ENCODE measurements at places on chromosomes 2 and 18.

GRCh38 chr2:10094271-10094814 is 14.1 kb upstream of the CYS1 start:
- no peak for DNase-seq

DNA sequence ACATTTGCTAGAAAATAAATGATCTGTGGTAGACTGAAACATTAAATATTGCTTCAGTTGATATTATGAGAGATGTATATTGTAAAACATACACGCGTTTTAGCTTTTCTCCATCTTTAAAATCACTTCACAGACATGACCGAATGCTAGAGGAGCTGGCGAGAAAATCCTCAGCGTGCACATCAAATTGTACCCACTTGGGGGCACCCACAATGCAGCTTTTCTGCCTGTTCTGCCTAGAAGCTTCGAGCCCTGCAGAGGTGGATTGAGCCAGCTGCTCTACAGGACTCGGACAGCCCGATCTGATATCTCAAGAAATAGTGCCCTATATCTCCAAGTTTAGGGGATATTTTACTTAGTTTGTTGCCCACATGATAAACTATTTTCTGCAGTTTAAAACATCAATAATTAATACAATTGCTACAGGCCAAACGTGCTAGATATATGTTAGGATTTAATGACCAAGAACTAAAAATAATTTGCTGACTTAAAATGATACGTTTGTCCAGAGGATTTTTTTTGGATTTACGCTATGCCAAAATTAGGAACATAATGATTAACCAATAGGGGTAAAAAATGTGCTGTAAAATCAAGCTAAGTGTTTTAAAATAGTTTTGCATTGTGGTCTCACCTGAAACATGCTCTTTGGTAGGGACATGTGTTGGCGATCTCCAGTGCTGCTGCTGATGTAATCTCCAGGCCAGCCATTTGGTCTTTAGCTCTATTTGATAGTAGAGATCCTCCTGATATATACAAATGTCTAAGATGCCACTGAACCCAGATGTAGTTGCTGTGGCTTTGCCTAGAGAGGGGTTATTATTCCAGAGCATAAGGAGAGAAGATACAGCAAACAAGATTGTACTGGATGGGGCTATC is 22.3 kb upstream of the ATP5MC3 start:
- DNase-seq: peak; percentile 27

DNA sequence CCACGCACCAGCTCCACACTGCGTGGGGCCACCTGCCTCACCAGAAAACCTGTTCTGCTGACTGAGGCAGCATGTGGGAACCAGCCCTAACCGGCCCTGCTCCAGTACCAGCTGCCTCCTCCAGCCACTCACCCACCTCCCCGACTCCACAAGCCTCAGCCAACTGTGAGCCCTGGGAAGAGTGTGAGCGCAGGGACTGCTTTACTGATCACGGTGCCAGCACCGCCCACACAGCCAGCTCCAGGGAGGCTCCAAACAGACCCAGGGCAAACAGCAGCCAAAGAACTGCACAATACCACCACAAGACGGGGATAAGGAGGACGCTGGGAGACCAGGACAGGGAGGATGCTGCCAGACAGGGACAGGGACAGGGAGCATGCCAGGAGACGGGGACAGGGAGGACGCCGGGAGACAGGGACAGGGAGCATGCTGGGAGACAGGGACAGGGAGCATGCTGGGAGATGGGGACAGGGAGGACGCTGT is 28.4 kb downstream of the EIPR1 start:
- no peak for DNase-seq

- DNase-seq: no peak
Observed at GRCh38 chr2:162266460-162266760, 23.2 kb upstream of the FAP start.

- no peak for DNase-seq
Observed at GRCh38 chr2:202609381-202610145, 25.2 kb upstream of the FAM117B start.

DNA sequence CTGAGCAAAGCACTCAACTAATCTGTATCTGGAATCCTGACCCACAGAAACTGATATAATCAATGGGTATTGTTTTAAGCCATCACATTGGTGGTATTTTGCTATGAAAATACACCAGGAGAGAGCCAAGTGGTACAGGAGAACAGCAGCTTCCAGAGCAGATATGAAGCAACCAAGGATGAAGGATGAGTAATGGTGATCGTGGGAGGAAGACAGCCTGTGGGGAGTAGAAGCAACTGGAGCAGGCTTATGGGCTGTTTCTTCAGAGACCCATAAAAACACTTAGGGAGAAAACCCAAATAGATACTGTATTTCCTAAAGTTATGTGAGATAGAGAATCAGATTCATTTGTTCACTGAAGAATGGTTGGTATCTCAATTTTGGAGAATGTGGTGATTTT is 330.8 kb downstream of the NUP35 start:
- no peak for DNase-seq

GRCh38 chr18:79438898-79439627 is 43.3 kb downstream of the NFATC1 start:
- DNase-seq: no peak

GRCh38 chr2:20852139-20852538 is 29.2 kb upstream of the LDAH start:
- DNase-seq: no peak

DNA sequence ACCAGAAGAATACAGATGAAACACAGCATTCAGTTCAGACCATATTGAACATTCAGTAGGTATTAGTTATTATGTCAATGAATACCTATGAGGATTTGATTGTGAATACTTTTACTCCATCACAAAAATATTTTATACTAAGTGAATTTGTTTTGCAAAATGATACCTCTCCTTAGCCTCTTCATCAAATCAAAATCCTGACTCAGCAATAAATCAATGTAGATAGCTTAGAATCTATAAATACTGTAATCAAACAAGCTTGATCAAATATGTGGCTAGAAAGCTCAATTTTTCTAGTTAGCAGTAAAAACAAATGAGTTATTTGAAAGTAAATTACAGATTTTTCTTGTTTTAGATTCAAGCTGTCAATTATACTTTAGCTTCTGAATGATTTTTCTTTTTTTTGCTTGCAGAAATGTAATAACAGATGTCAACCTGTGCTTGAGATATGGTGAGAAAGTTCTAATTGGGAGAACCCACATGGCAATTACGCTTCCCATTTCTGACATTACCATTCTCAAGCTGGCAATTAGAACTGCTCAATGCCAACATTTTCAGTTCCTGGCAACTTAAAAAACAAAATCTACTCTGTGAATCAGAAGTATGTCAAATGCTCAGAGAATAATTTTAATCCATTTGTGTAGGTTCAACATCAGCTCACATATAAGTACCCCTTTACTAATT is 109.6 kb downstream of the PRELID3A start:
- no peak for DNase-seq

- no peak for DNase-seq
Observed at GRCh38 chr2:198383392-198383791, 579.0 kb downstream of the PLCL1 start.

DNA sequence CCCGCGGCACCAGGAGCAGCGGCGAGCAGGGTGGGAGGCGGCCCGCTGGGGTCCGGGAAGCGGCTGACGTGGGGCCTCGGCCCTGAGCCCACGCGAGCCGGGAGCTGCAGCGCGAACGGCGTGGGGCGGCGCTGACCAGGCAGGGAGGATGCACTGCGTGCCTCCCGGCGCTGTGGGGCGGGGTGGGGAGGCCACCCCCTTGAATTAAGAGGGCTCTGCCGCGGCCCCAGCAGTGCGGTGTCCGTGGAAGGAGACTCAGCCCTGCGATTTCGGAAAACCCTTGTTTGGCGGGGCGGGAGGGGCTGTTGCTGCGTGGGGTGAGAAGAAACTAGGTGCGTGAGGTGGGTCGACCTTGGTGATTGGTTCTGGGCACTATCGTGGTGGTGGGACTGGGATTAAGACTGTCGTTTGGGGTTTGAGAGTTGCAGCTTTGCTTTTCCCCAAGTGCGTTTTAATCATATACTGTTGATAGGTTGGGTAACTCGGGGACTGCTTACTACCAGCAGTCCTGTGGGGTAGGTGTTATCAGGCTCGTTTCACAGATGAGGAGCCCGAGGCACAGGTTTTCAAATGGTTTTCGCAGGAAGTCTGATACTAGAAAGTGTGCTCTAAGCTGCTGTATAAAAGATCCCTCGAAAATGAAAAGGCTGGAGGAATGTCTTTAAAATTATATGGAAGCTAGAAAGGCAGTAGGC is 722 bp downstream of the ACSL3 start:
- peak; percentile 9 for DNase-seq

DNA sequence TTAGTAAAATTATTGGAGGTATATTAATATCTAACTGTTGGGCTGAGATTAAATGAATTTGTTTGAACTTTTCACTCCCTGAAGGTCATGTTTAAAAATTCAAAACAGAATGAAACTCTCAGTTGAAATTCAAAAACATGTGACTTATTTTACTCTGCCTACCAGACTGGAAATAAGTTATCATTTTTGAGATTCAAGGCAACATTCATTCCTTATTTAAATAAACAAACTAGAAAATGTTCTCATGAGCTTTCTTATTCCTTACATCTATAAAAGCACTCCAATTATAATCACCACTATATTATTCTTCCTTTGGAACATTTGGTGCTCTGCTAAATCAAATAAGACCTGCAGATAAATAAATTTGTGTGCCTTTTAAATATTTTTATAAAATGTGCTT is 217.8 kb downstream of the CDH2 start:
- DNase-seq: no peak

GRCh38 chr18:79529991-79530390 is 134.3 kb downstream of the NFATC1 start:
- no peak for DNase-seq

- no peak for DNase-seq
Observed at GRCh38 chr2:46339676-46340459, 42.7 kb downstream of the EPAS1 start.

- no peak for DNase-seq
Observed at GRCh38 chr2:215797676-215798075, 215.7 kb downstream of the MREG start.

DNA sequence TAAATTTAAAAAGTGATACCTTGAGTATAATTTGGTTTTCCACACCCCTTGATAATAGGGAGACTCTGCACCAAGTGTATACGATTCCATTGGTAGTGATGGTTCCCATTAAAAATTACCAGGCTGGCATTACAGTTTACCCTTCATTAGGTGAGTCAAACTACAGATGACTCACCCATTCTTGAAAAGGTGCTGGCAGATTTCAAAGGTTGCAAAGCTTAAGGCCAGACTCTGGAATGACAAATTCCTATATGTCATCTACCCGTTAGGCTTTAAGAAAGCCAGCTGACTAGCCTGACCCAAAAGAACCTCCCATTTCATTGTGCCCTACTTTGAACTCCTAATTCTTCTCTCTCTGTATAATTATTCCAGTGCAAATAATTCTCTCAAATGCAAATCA is 124.4 kb downstream of the LRRTM4 start:
- DNase-seq: no peak

DNA sequence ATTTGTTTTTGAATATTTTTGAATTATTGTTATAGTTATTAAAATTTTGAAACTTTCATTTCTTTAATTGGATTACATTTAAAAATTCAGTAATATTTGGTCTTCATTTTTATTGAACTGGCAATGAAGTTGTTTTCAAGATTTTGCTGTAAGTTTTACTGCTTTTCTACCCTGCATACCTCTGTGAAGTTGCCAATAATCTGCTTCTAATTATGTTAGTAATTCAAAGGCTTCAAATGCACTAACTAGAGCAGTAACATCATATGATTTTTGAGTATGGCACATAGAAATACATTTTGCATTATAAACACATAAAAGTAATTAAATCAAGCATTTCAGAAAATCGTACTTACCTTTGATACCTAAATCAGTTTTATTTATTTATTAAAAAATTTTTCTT is 40.3 kb upstream of the FAM171B start:
- DNase-seq: no peak

- no peak for DNase-seq
Observed at GRCh38 chr2:9280224-9280623, 73.6 kb downstream of the ASAP2 start.

- DNase-seq: no peak
Observed at GRCh38 chr2:60794271-60794863, 38.3 kb downstream of the PAPOLG start.

GRCh38 chr18:33664241-33664874 is 86.3 kb downstream of the ASXL3 start:
- DNase-seq: no peak

GRCh38 chr2:160379399-160379798 is 114.2 kb downstream of the RBMS1 start:
- no peak for DNase-seq

DNA sequence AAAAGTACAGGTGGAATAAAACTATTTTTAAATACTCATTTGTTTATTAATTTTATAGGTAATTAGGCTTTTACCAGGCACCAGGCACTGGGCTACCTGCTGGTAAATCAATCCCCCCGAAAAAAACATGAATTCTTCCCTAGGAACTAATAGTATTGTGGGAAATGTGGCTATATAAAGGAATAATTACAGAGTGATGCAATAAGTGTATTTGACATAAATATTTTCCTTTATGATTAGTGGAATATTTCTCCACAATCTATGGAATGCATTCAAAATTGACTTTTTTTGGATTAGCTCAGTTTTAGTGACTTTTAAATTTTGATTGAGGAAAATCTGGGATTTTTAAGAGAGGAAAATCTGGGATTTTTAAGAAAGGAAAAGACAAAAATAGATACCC is 109.7 kb upstream of the BZW1 start:
- no peak for DNase-seq

DNA sequence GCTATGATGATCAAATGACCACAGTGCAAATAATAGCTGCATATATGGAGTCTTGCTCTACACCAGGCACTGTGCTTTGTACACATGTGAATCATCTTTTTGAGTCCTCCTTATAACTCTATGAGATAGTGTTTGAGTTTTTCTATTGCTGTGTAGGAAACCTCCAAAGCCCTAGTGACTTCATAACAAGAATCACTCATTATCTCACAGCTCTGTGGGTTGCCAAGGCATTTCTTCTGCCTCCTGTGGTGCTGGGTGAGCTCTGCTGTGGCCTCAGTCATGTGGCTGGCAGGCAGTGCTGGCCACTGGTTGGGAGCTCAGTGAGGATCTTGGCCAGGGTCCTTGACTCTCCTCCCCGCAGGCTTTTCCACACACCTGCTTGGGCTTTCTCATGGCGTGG is 153.4 kb downstream of the CAPN13 start:
- DNase-seq: no peak

DNA sequence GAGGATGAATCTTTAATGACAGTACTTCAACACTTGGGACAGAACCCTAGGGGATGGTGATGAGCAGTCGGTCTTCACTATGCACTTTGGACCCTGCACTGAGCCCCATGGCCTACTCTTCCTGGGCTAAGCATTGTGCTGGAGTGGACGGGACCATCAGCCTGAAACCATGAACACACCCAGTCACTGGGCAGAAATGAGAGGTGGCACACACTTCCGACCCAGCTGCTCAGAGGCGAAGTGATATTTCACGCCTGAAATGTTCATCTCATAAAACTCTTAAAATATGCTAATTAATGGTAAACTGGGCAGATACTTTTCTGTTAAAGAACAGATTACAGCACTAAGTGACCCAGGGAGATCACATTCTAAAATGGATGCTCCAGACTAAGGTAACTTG is 150.3 kb upstream of the NDUFV2 start:
- DNase-seq: no peak

GRCh38 chr2:40546439-40547191 is 94.7 kb upstream of the SLC8A1 start:
- no peak for DNase-seq

- no peak for DNase-seq
Observed at GRCh38 chr18:43668866-43669265, 391.6 kb upstream of the SYT4 start.

GRCh38 chr18:79315596-79315995 is 80.1 kb upstream of the NFATC1 start:
- DNase-seq: no peak

GRCh38 chr2:158128168-158128973 is 26.7 kb downstream of the UPP2 start:
- no peak for DNase-seq

Data from stimulated activated CD8-positive, alpha-beta memory T cell treated with anti-CD3 and anti-CD28 coated beads, Interleukin-12 subunit alpha, Interleukin-12 subunit beta, amount 100 ng/mL, for 1 hour (primary cell).